ENCODE measurements at places on chromosomes 5 and 9.

- DNase-seq, result no peak
Observed at GRCh38 chr5:110105692-110106091, 416.0 kb downstream of the MAN2A1 start.

GRCh38 chr5:77935506-77936364 is 159.6 kb upstream of the TBCA start:
- no peak for DNase-seq

DNA sequence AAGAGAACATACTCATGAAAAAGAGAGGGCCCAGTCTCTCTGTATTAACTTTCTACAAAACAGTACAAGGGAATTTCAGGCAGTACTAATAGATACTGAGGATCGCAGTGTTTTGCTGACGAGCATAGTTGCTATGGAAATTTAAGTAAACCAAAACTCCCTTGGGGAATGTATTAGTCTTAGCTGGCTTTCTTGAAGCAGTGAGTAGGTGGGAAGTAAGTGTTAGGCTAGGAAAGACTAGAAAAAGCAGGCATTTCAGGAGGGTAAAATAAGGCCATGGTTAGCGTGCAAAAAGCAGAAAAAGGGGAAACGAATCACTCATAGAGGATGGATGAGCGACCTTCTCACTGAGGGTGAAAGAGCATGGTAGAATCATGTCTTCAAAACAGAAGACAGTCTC is 84.3 kb upstream of the ACTBL2 start:
- DNase-seq, result no peak

DNA sequence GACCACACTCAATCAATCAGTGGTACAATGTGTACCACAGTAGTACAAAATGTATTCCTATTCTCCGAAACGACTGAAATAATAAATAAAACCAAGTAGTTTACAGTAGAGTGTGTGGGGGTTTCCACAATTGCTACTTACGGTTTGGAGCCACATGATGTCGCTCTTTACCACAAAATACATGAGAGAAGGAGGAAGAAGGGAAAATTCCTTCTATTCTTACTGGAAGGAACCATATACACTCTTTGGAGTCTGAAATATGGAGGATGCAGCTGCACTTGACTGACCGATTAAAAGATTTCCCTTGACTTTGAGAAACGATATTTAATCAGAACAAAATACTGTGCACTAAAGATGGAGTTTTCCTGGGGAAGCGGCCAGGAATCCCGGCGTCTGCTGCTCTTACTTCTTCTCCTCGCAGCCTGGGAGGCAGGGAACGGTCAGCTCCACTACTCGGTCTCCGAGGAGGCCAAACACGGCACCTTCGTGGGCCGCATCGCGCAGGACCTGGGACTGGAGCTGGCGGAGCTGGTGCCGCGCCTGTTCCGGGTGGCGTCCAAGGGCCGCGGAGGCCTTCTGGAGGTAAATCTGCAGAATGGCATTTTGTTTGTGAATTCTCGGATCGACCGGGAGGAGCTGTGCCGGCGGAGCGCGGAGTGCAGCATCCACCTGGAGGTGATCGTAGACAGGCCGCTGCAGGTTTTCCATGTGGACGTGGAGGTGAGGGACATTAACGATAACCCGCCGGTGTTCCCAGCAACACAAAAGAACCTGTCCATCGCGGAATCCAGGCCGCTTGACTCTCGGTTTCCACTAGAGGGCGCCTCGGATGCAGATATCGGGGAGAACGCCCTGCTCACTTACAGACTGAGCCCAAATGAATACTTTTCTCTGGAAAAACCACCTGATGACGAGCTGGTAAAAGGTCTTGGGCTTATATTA is at the start of gene PCDHA4:
TSS of gene PCDHA4 (plus strand) at position 235 of the 942 bp plus-strand sequence.
- DNase-seq, result peak; percentile 7

- DNase-seq, result peak; percentile 10
Observed at GRCh38 chr9:4243113-4243512, 56.8 kb downstream of the GLIS3 start.

GRCh38 chr5:67047160-67047559 is 149.4 kb downstream of the CD180 start:
- DNase-seq, result no peak

- DNase-seq, result no peak
Observed at GRCh38 chr5:154199263-154199662, 8.7 kb downstream of the GALNT10 start.

DNA sequence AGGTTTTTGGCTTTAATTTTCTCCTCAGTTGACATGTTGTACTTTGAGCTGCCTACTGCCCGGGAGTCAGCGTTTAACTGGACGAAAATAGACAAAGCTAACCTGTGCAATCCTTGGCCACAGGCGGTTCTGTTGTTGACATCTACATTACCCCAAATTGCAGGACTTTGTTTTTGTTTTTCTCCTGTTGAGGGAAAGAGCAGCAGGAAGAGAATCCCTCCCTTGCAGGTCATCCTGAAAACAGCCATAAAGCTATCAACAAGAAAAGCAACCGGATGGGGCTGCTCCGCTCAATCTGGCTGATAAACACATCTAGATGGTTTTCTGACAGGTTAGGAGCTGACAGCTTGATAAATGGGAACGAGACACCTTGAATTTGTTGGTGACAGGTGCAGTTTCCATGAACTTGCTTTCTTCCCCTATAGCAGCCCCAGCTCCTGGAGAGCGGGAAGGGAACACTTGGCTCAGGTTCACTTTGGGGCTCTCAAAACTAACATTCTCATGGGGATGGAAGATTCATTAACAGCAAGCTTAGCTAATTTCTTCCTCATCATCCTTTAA is 331.5 kb downstream of the SLIT3 start:
- no peak for DNase-seq

GRCh38 chr5:67475489-67475888 is 278.9 kb upstream of the CD180 start:
- no peak for DNase-seq

GRCh38 chr5:123264394-123264793 is 158.8 kb downstream of the CEP120 start:
- DNase-seq, result no peak

DNA sequence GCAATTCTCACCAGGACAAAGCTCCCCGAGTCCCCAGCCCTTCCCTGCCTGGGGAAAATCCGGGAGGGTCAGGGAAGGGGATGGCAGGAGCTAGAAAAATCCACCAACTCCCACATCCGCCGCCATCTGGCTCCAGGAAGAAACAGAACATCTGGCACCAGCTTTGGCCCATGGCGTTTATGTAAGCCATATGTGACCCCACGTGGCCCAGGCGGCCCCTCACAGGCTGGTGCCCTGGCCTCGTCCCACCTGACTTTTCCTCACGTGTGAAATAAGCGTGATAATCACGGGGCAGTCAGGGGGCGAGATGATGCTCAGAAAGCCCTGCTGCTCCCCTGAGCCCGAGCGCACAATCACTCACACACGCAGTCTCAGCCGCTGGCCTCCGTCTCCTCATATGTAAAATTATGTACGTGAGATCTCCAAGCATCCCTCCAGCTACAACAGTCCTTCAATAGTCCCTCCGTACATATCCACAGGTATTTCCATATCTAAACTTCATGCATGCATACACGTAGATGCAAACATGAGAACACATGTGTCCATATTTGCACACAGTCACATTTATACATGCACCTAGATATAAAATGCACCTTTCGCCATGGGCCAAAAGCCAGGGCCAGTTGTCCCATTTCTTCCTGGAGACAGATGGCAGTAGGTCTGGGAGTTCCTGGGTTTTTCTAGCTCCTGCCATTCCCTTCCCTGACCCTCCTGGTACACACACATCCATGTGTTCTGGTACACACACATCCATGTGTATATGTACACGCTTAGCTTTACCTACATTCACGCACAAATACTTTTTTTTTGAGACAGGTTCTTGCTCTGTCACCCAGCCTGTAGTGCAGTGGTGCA is 28.9 kb downstream of the PLPP7 start:
- DNase-seq, result no peak

GRCh38 chr9:38277601-38278200 is 114.8 kb upstream of the ALDH1B1 start:
- DNase-seq, result no peak

- DNase-seq, result no peak
Observed at GRCh38 chr5:171989276-171989675, 17.2 kb downstream of the FBXW11 start.

GRCh38 chr9:69527454-69527853 is 144.7 kb downstream of the APBA1 start:
- DNase-seq, result no peak

DNA sequence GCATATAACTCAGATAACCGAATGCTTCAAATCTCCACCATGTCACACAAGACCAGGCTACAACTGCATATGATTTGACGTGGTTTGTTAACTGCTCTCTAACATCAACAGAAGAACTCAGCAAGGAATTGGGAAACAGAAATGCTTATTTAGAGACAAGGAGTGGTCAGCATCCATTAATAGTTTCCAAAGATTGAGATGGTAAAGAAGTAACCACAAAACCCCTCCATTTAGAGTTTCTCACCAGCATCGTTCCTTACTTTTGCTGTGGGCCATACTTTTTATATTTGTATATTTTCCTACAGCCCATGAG is 25.2 kb downstream of the DPYSL3 start:
- no peak for DNase-seq

- DNase-seq, result no peak
Observed at GRCh38 chr9:12972608-12973589, 198.1 kb downstream of the LURAP1L start.

DNA sequence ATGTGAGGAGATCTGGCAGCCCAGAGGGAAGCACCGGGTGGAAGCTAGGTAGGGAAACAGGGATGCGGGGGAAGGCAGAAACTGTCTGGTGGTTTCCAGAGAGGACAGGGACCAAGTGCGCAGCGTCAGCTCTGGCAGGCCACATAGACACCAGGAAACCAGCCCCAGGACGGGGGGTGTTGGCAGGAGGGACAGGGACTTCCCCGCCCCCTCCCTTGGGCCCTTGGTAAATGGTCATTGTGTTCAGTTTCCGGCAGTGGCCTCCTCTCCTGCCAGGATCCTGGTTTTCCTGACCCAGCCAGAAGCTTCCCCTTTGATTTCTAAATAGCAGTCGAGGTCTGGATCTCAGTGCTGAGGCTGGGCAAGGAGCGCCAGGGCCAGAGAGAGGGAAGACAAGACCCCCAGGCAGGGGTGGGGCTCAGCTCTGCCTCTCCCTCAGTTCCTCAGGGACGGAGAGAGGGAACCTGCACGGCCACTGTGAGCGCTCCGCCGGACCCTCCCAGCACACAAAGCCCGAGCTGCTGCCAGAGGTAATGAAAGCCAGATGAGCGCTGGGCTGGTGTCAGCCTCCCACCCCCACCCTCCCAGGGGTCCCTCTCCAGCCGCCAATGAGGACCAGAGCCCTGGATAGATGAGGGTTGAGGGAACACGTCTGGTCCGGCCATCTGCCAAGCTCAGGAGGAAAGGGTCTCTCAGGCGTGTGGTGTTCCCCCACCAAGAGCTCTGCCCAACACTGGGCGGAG is 1.8 kb downstream of the RALGDS start:
- DNase-seq, result no peak

DNA sequence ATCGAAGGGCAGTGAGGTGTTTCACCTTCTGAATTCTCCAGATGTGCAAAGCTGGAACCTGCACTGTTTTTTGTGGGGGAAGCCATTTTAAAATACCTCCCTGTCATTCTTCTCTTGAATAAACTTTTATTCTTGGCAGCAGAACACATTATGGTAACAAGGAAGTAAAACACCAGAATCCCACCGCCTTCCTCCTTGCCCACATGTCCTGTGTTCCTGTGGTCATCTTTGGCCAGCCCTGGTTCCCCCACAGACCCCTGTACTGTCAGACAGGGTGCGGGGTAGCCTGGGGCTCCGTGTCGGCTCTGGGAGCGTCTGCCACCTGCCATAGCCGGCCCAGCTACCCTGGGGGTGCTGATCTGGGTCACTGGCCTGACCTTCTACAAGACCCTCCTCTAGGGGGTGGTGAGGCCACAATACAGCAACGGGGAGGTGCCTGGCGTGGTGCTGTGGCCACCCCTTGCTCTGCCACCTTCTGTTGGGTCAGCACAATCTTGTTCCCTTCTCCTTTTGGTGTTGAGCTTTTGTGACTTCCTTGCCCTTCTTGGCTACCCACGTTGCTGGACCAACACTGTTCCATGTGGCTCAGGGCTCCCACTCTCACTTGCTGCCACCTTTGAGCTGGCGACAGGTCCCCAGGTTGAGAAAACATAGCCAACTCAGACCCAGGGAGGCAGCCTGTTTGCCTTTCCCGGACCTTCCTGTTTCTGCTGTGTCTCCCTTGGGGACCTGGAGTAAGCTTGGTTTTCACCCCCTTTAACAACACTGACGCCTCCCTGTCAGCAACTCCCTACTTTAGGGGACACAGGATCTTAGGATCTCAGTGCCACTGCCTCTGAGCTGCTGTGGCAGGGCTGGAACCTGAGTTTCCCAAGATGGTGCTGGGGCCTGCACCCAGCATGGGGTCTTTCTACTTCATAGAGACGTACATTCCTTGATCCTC is 4.8 kb downstream of the WNK2 start:
- no peak for DNase-seq

DNA sequence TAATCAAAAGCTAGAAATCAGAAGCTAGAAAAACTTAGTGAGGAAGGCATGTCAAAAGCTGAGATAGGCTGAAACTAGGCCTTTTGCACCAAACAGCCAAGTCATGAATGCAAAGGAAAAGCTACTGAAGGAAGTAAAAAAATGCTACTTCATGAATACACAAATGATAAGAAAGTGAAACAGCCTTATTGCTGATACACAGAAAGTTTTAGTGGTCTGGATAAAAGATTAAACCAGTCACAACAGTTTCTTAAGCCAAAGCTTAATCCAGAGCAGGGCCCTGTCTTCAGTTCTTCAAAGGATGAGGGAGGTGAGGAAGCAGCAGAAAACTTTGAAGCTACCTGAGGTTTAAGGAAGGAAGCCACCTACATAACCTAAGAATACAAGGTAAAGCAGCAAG is 102.5 kb upstream of the SH3GL2 start:
- no peak for DNase-seq

- no peak for DNase-seq
Observed at GRCh38 chr9:38251036-38251860, 141.3 kb upstream of the ALDH1B1 start.
